ENCODE measurements at places on chromosomes 7 and 10. TPM values are rescaled to one million over a fixed set of nuclear protein-coding genes. Genes with fewer than 3 reads are reported as not detected.
A peak's percentile ranks its signal among the peaks of the same experiment; 100 is the strongest.

- no peaks in the 10 kb centered on the region for H3K36me3 ChIP-seq
- peaks cover 6% of the 10 kb centered on the region for H3K27me3 ChIP-seq
- H3K4me3 ChIP-seq = no peak overlapping the region
- DNase-seq = no peak
Observed at GRCh38 chr7:22190736-22191135, 166.2 kb downstream of the RAPGEF5 start.

The DNAH11 gene
- 0.91 TPM for total RNA-seq

DNA sequence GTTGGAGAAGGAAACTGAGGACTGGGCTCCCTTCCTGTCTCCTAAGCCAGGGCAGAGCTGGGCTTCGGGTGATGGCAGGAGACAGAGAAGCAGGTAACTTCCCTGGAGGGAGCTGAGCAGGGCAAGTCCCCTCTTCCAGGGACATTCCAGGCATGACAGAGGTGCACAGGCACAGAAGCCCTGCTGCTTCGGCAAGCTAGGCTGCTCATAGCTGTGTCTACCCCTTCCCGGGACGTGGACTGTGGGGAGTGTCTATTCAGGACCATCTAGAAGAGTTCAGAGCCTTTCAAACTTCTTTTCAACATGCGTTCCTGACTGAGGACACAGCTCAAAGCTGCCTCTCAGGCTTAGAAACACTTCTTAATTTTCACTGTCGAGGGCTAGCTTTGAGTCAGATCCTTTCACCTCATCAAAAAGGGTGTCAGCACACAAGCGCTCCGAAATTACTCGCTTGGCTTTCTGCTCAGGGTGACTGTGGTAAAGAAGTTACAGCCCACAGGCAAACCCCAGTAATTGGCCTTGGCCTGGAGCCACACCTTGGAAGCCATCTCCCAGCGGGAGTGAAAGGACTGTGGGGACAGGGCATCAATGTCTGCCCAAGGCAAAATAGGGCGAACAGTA lies 63.7 kb upstream of the STEAP1B start:
- peak overlapping the region; percentile 80 for H3K27ac ChIP-seq
- DNase-seq = peak; percentile 44
- peak overlapping the region; percentile 70 for H3K4me3 ChIP-seq
- peaks cover 28% of the 10 kb centered on the region for H3K27me3 ChIP-seq
- peaks cover 59% of the 10 kb centered on the region for H3K4me1 ChIP-seq
- H3K36me3 ChIP-seq = peaks cover 5% of the 10 kb centered on the region

- H3K27ac ChIP-seq = no peak overlapping the region
- H3K4me1 ChIP-seq = peaks cover 17% of the 10 kb centered on the region
- no peaks in the 10 kb centered on the region for H3K36me3 ChIP-seq
- no peak overlapping the region for H3K4me3 ChIP-seq
Observed at GRCh38 chr7:155594961-155595366, 48.6 kb upstream of the CNPY1 start.

- H3K4me3 ChIP-seq = no peak overlapping the region
- no peak for DNase-seq
- H3K27me3 ChIP-seq = no peaks in the 10 kb centered on the region
- H3K36me3 ChIP-seq = peaks cover 37% of the 10 kb centered on the region
- H3K27ac ChIP-seq = no peak overlapping the region
- peaks cover 74% of the 10 kb centered on the region for H3K4me1 ChIP-seq
Observed at GRCh38 chr10:69332278-69333010, 54.1 kb downstream of the HK1 start.

The TAS2R60 gene
- total RNA-seq = 0.29 TPM

The UTF1 gene
- not detected for total RNA-seq

The SNCG gene
- not detected for total RNA-seq

DNA sequence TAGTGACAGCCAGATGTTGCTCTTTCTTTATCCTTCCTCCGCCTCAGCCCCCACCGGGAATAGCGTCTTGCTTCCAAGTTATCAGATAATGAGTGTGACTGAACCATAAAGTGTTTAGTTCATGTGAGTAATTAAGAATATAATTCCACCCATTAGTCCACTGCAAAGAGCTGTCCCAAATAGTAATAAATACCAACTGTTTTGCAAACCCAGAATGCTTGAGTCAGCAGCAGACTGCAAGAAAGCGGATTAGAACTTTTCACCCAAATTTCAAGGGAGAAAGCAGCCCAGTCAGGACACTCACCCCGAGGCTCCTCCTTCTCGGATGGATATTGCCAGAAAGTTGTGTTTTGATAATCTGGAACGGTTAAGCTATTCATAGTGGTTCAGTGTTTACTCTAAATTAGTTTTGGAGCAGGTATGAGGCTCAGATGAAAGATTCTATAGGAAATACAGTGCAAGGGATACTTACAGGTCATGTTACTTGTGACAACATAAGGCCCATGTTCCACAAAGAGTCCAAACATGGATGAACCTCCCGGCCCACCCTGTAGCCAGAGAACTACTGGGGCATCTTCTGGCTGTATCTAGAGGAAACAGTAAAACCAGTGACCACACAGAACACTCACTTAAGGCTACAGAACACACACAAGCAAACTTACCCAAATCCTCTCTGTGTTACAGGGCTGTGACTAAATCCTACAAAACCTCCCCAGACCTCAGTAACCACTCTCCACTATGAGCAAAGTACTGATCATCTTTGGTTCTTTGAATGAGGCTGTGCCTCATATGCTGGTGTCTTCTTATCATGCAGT lies 50.5 kb downstream of the CPVL start:
- DNase-seq = no peak
- peaks cover 12% of the 10 kb centered on the region for H3K4me1 ChIP-seq

DNA sequence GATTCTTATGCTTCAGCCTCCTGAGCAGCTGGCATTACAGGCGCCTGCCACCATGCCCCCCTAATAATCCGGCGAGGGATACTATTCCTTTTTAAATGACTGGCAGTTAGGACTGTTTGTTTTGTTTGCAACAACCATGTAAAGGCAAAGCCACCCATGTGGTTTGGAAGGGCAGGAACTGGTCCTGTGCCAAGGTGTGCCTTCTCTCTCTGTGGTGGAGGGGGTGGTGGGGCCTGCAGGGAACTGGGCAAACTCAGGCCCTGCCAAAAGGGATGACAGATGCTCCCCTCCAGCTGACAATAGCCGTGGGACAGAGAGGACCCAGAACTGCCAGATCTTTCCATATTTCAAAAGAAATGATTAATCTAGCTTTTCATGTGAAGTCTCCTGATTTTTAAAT lies 23.5 kb upstream of the WAPL start:
- no peak for DNase-seq
- no peaks in the 10 kb centered on the region for H3K36me3 ChIP-seq
- H3K4me3 ChIP-seq = no peak overlapping the region
- peaks cover 11% of the 10 kb centered on the region for H3K27me3 ChIP-seq

The CRHR2 gene
- not detected for total RNA-seq

The UNCX gene
- total RNA-seq = not detected

The C10orf53 gene
- total RNA-seq = not detected

GRCh38 chr7:82443036-82443546 lies 486 bp downstream of the CACNA2D1 start:
- no peak overlapping the region for H3K27ac ChIP-seq
- no peak for DNase-seq
- peak overlapping the region; percentile 36 for H3K4me3 ChIP-seq
- H3K27me3 ChIP-seq = peaks cover 40% of the 10 kb centered on the region
- H3K4me1 ChIP-seq = peaks cover 4% of the 10 kb centered on the region
- no peaks in the 10 kb centered on the region for H3K36me3 ChIP-seq

- DNase-seq = no peak
- H3K4me1 ChIP-seq = no peaks in the 10 kb centered on the region
- H3K27me3 ChIP-seq = no peaks in the 10 kb centered on the region
- no peaks in the 10 kb centered on the region for H3K36me3 ChIP-seq
- no peak overlapping the region for H3K4me3 ChIP-seq
Observed at GRCh38 chr7:53609185-53609584, 573.8 kb downstream of the POM121L12 start.

GRCh38 chr7:36131026-36131425 lies 22.0 kb upstream of the EEPD1 start:
- no peaks in the 10 kb centered on the region for H3K4me1 ChIP-seq
- H3K27ac ChIP-seq = no peak overlapping the region
- H3K4me3 ChIP-seq = no peak overlapping the region
- H3K27me3 ChIP-seq = no peaks in the 10 kb centered on the region

DNA sequence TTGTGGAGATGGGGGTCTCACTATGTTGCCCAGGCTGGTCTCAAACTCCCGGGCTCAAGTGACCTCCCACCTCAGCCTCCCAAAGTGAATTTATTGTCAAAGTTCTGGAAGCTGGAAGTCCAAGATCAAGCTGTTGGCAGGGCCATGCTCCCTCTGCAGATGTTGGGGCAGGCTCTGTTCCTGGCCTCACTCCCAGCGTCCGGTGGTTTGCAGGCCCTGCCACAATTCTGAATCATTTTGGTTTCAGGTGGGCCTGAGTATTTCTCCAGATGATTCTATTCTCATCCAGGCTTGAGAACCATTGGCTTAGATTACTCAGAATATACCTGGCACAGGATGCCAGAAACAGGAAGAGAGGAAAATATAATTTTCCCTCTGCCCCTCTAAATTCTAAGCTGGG lies 737.4 kb downstream of the TNS3 start:
- H3K36me3 ChIP-seq = no peaks in the 10 kb centered on the region
- H3K4me1 ChIP-seq = no peaks in the 10 kb centered on the region
- no peaks in the 10 kb centered on the region for H3K27me3 ChIP-seq

GRCh38 chr7:42736931-42737330 lies 174.9 kb downstream of the C7orf25 start:
- H3K4me1 ChIP-seq = no peaks in the 10 kb centered on the region
- H3K36me3 ChIP-seq = no peaks in the 10 kb centered on the region

DNA sequence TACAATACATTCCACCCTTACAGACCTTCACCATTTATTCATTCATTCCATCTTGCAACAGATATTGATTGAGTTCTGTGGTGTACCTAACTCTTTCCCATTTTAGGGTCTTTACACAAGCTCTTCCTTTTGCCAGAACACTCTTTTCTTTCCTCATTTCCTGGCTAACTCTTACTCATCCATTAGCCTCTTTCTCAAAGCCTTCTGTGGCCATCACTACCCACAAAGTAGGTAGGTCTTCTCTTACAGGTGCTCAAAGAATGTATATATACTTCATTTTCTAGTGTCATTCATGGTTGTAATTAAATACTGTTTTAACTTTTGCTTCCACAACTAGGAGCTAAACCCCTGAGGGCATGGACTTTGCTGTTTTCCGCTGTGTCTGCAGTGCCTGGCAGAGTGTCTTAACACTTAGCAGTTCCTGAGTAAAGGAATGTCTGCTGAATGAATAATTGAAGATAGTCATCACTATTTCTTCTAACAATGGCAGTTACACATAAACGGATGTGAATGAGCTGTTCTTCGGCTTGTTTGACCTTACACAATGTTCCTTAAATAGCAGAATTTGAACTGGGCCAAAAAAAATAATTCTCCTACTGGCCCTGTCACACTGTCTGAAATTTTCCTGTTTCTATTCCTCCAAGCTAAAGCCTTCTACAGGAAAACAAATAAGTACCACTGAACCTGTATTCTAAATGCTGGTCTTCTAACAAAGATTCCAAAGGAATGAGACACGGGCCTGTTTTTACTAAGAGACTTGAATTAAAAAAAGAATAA lies 15.1 kb downstream of the BCAP29 start:
- H3K36me3 ChIP-seq = peaks cover 19% of the 10 kb centered on the region
- H3K27ac ChIP-seq = no peak overlapping the region
- H3K4me3 ChIP-seq = no peak overlapping the region
- H3K4me1 ChIP-seq = no peaks in the 10 kb centered on the region
- DNase-seq = no peak

The LRGUK gene
- total RNA-seq = 0.18 TPM

The MKX gene
- not detected for total RNA-seq

DNA sequence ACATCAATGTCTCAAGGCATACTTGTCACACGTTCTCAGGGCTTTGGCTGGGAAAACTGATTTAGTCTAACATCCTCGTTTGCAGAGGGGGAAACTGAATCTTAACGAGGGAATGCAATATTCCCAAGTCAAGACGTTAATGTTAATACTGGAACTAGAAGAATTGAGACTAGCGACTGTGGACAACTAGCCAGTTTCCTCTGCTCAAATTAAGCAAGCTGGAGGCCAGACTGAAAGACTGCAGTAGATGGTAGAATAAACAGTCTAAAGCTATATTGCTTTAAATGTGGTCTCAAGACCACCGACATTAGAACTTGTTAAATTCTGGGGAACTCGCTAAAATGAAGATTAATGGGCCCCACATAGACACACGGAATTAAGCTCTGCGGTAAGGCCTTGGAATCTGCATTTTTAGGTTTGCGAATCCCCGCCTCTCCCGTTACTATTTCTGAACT lies 639 bp upstream of the TFAM start:
- peaks cover 28% of the 10 kb centered on the region for H3K36me3 ChIP-seq
- peaks cover 4% of the 10 kb centered on the region for H3K27me3 ChIP-seq
- DNase-seq = no peak
- peak overlapping the region; percentile 98 for H3K4me3 ChIP-seq
- peaks cover 34% of the 10 kb centered on the region for H3K4me1 ChIP-seq

GRCh38 chr10:89563861-89564478 lies 28.6 kb upstream of the SLC16A12 start:
- peaks cover 34% of the 10 kb centered on the region for H3K27me3 ChIP-seq
- no peaks in the 10 kb centered on the region for H3K4me1 ChIP-seq
- H3K27ac ChIP-seq = no peak overlapping the region
- H3K36me3 ChIP-seq = no peaks in the 10 kb centered on the region
- no peak overlapping the region for H3K4me3 ChIP-seq

DNA sequence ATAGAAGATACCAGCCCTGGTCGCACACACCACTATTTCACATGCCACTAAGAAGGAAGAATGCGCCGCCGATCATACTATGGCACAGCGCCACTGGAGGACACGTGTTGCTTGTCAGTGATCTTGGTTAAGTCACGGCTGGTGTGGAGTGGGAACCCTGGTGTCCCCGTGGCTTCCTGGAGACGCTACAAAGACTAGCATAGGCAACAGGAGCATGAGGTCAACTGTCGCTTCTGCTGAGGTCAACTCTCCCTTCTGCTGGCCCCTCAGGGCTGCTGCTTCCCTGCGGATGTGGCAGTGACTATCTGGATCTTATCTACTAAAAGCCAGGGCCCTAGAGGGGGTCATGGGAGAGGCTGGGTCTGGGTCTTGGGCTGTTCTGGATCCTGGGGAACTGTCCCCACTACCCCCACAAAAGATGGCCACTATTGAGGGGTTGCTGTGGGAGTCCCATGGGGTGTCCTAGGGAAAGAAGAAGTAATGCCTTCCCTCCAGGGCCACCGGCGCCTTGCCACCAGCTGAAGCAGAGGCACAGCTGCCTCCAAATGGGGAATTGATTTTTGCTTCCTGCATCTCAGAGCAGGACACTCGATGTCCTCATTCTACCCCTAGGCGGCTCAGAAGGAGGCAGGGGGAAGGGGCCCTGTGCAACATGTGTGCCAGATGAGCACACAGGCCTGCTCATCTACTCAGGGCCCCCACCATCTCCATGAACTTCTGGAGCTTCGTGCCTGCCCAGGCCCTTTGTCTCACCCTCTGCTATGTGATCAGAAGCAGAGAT lies 76.6 kb upstream of the PPIF start:
- H3K27ac ChIP-seq = no peak overlapping the region
- H3K4me3 ChIP-seq = no peak overlapping the region
- H3K4me1 ChIP-seq = peaks cover 36% of the 10 kb centered on the region
- H3K27me3 ChIP-seq = no peaks in the 10 kb centered on the region

The ZNF277 gene
- total RNA-seq = 14.8 TPM

- H3K27me3 ChIP-seq = no peaks in the 10 kb centered on the region
- peaks cover 25% of the 10 kb centered on the region for H3K4me1 ChIP-seq
- H3K27ac ChIP-seq = no peak overlapping the region
- no peak for DNase-seq
Observed at GRCh38 chr7:2572101-2572842, 13.5 kb downstream of the IQCE start.

Data from activated CD8-positive, alpha-beta T cell treated with anti-CD3 and anti-CD28 coated beads, Interleukin-2, amount 10 ng/mL, durations not matched to agents 7 days and 5 days (primary cell).